PC-3 (cell line): ENCODE measurements at places on chromosomes 11 and 22. TPM values are rescaled to one million over a fixed set of nuclear protein-coding genes. Genes with fewer than 3 reads are reported as not detected.

The ANO3 gene
- not detected in 2 replicates for total RNA-seq

The UCP3 gene
- total RNA-seq: 1.2 and 1.8 TPM in 2 replicates

The FGF19 gene
- not detected in 2 replicates for total RNA-seq

The APOL4 gene
- 0.04 TPM in 1 of 2 replicates, not detected in the other for total RNA-seq

The OR4C16 gene
- total RNA-seq: not detected in 2 replicates

- DNase-seq: peak; percentile 40
Measured at GRCh38 chr11:62721994-62722393, 5.3 kb downstream of the HNRNPUL2 start.

- no peak for DNase-seq
Measured at GRCh38 chr11:5367448-5368074, 16.1 kb upstream of the OR51M1 start.

DNA sequence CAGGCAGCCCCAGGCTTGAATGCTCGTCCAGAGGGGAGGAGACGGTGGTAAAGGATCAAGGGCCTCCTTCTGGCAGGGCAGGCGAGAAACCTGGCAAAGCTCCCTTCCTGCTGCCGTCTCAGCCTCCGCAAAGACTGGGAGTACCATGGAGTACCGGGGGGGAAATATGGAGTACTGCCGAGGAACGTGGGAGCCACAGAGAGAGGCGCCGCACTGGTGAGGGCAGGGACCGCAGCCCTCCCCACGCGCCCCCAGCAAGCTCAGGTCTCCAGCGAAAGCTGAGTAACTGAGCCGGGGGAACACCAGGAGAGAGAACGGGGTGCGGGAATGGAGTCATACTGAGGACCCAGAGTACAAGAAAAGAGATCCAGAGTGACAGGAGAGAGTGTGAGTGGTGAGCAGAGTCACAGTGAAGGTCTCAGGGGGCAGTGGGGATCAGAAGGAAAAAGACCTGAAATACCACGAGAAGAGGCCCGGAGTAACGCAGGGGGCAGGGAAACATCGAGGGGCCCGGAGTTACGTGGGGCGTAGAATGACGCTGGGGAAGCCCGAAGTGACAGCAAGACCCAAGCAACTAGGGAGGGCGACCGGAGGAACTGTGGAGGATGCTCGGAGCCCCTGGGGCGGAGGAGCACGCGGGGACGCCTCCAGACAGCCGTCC is 740 bp downstream of the EML3 start:
- DNase-seq: peak; percentile 52

DNA sequence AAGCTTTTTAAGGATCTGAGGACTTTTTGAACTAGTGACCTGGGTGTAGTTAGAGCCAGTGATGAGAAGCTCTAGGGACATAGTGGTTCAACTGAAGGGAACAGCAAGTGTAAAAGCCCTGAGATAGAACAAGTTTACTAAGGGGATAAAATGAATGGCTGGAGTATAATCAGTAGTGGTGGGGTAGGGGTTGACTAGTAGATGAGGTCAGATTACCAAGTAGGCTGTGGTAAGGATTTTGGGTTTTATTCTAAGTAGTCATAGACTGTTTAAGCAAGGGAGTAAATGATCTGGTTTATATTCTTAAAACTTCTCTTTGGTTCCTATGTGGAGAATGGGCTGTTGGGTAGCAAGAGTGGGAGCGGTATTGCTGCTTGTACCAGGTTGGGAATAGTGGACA is 15.3 kb downstream of the TRIM44 start:
- DNase-seq: no peak

- peak; percentile 97 for DNase-seq
Measured at GRCh38 chr11:118998822-118999221, 884 bp downstream of the CENATAC start.

DNA sequence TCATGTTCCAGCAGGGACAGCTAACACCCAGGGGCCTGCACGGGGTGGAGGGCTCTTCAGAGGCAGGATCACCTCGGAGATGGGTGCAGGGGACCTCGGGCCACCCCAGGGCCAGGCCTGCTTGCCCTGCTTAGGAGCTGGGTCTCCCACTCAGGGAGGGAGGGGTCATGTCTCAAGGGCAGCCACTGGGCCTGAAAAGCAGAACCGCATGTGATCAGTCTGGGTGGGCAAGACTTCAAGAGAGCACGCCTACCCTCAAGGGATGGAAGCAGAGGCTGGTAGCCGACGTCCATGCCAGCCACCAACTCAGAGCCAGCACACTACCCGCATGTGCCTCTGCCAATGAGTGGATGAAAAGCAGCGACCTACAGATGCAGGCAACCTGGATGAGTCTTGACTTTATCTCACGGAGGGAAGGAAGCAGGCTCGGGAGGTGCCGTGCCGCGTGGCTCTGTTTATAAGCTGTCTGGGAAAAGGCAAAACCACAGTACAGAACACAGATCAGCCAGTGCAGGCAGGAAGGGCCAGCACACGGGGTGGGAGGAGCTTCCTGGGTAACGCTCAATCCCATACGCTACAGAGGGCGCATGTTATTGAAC is 16.0 kb downstream of the TBX1 start:
- DNase-seq: no peak

GRCh38 chr22:43305806-43306205 is 37.4 kb downstream of the SCUBE1 start:
- DNase-seq: no peak

- no peak for DNase-seq
Measured at GRCh38 chr11:19739872-19740271, 27.2 kb downstream of the NAV2 start.

- DNase-seq: no peak
Measured at GRCh38 chr11:126990716-126991480, 9.7 kb downstream of the KIRREL3 start.

DNA sequence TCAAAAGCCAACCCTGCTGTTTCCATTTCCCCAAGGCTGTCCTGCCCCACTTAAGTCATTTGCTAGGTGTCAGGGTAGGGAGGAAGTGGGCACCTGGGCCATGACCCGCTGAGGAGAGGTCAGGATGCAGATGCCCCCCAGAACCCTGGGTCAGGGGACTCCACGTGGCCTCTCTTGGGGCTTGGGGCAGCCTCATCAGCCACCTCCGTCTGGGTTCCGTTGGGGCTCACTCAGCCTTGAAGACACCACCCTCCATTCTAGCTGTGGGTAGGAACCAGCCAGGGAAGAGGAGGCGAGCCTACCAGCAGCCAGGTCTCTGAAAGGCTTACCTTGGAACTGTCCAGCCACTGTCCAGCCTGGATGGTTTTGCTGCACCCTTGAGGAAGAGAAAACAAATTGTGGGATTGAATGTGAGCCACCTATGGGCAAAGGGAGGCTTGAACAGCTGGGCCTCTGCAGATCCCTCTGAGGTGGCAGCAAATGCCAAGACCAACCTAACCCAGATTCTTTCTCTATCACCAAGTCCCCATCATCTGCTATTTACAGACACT is 2.5 kb downstream of the APOL4 start:
- peak; percentile 6 for DNase-seq

- no peak for DNase-seq
Measured at GRCh38 chr11:44275241-44275640, 34.7 kb downstream of the ALX4 start.

GRCh38 chr11:134609361-134610115 is 197.5 kb upstream of the B3GAT1 start:
- no peak for DNase-seq

DNA sequence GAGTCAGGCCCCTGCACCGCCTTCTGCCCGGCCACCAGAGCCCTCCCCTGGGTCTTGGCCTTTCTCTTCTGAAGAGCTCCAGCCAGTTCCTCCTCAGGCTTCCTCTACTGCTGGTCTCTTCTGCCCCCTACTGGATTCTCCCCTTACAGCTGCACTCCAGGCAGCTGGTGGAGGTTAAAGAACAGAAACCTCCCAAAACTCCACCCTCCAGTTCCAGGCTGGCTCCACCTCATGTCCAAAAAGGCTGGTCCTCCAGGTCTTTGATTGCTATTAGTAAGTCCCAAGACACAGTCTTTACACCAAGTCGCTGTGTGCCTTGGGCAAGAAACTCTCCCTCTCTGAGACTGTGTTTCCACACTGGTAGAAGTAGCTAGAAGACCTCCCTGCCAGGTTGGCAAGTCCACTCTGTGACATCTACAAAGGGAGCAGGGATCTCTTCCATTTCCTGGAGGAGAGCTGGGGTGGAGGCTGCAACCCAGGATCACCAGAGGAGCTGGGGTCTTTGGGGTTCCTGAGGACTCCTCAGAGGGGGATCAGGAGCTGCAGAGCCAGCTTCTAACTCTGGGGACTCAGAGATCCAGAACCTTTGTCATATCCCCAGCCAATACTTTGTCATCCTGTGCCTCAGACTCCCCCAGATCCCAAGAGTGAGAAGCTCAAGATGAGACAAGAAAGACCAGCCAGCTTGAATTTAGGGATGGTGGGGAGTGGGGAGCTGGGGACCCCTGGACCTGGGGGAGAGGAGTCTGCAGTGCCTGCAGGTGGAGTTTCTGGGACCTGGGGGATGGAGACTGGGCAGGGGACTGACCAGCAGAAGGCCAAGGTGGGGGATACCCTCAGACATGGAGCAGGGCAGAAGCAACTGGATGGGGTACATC is 3.4 kb upstream of the IGLL5 start:
- peak; percentile 67 for DNase-seq

GRCh38 chr11:23959462-23959861 is 537.4 kb upstream of the LUZP2 start:
- no peak for DNase-seq

- DNase-seq: peak; percentile 62
Measured at GRCh38 chr22:40533712-40534378, 102.7 kb downstream of the MRTFA start.

DNA sequence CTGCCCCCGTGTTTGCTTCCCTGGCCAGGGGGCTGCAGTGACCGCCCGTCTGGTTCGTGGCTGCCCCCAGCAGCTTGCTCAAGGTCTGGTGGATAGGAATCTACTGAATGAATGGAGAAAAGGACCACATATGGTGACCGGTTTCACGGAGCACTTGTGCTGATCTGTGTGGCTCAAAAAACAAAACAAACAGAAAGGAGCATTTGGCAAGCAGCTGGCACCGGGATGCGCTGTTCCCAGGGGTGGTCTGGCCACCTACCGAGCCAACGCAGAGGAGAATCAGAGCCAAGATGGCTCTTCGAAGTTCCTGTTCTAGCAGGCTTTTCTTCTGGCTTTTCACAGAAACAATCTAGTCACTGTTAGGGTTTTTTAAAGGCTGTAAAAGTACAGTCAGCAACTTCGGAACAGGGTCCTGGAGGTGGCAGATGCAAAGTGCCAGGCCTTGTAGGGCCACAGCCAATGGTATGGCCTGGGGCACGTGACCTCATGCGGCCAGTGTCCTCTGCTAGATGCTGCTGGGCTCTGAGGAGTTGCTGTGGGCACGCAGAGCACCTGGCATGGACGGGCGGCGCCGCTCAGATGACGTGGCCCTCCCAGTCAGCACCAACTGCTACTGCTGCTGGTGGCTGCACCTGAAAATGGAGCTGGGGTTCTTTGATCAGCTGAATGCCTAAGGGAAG is 27.3 kb upstream of the PACSIN2 start:
- no peak for DNase-seq

DNA sequence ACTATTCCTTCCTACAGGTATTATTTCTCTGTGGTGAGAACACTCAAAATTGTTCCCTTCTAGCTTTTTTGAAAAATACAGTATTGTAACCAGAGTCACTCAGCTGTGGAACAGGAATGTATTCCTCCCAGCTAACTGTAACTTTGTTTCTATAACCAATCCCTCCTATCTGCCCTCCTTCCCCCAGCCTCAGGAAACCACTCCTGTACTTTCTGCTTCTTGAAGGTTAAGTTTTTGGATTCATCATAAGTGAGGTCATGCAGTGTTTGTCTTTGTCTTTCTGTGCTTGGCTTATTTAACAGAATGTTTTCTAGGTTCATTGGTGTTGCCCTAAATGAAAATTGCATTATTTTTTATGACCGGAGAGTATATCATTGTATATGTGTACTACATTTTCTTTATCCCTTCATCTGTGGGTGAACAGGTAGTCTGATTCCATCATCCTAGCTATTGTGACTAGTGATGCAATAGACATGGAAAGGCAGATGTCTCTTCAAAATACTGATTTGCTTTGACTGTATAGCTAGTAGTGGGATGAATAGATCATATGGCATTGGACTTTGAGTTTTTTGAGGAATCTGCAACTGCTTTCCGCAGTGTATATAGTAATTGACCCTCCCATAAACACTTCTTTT is 112.9 kb upstream of the GRK3 start:
- DNase-seq: no peak

- no peak for DNase-seq
Measured at GRCh38 chr11:3840004-3840869, 522 bp downstream of the RHOG start.

GRCh38 chr11:117144477-117145392 is 648 bp downstream of the PAFAH1B2 start:
- DNase-seq: peak; percentile 79

GRCh38 chr11:95088946-95089619 is 563 bp upstream of the ENDOD1 start:
- no peak for DNase-seq

- peak; percentile 46 for DNase-seq
Measured at GRCh38 chr11:119335655-119336543, 1.6 kb downstream of the RNF26 start.

GRCh38 chr22:44201665-44202064 is 20.9 kb downstream of the PARVG start:
- DNase-seq: no peak

GRCh38 chr11:3855808-3856491 is 486 bp downstream of the STIM1 start:
- peak; percentile 23 for DNase-seq

DNA sequence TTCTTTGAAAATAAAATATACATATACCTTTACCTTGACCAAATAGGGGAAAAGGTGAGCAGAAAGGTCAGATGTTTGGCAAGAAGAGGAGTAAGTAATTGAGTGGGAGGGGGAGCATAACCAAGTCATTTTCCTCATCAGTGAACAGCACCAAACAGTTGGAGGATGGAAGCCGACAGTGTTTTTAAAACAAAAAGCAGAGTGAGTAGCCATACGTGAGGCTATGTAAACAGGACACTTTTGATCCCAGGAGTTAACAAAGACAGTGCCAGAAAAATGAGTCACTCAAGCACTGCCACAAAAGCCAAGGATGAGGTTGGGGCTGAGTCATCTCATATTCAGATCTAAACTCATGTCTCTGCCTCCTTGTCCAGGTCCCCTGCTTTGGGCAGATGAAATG is 734.7 kb downstream of the KCNA4 start:
- peak; percentile 95 for DNase-seq

DNA sequence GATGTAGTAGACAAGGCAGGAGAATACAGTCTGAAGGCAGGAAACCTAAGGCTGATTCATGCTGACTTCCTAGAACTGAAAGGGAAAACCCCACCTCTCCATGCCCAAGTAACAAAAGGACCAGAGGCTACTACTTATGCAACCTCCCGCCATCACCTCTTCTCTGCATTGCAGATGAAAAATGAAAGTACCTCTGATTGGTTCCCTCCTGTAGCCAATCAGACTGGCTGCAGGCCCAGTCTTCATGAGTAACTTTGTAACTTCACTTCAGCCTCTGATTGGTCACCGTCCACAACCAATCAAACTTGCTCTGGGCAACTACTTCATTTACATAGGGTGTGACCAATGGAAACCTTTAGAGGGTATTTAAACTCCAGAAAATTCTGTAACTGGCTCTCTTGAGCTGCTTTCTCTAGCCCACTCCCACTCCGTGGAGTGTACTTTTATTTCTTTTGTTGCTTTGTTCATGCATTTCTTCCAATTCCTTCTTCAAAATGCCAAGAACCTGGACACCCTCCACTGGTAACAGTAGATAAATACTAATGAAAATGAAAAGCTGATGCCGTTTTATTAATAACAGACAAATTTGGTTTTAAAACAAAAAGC is 5.2 kb upstream of the MAP6 start:
- DNase-seq: peak; percentile 40
